ENCODE measurements at places on chromosomes 1 and 21.

DNA sequence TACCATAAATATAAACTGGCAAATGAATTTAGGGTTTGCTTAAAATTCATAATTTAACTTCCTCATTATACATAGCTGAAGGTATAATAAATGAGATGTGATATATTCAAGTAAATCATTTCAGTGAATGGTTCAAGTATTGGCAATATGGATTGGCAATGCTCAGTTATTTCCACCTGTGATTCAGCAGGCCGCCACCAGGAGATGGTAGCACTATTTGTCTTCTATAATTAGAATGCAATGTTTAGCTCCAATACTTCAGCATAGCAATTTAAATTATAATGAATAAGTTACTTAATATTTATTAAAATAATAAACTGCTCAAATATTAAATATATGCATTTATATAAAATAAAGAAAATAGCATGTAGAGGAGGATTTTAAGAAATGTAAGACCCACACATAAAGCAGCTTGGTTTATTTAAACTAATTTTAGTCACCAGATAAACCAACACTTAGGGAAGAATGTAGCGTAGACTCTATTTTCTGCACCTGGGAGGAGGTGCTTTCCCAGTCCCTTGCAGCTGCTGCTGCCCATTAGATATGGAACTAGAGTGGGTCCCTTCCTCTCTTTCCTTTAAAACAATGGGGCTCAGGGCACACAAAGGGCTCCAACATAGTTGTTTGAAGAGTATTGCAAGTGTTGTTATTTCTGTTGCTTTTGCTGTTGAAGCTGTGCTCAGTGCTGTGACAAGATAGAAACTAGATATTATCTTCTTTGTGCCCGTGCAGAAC is 62.1 kb downstream of the PLPPR4 start:
- DNase-seq = no peak

- no peak for DNase-seq
Observed at GRCh38 chr1:115258302-115258866, 79.7 kb downstream of the NGF start.

- DNase-seq = no peak
Observed at GRCh38 chr1:2103266-2103900, 53.2 kb downstream of the PRKCZ start.

DNA sequence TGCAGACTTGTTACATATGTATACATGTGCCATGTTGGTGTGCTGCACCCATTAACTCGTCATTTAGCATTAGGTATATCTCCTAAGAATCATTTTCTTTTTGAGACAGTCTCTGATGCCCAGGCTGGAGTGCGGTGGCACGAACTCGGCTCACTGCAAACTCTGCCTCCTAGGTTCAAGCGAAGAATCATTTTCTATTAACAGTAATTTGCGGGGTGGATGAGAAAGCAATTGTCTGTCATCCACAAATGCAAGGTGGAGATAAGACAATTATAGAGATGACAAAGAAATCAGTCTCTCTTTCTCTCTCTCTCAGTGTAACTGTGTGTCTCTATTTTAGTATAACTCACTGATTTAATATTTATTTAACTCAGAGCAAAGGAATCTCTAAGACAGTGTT is 131.0 kb upstream of the KIAA1614 start:
- DNase-seq = no peak

- no peak for DNase-seq
Observed at GRCh38 chr1:93501399-93501798, 53.5 kb downstream of the FNBP1L start.

DNA sequence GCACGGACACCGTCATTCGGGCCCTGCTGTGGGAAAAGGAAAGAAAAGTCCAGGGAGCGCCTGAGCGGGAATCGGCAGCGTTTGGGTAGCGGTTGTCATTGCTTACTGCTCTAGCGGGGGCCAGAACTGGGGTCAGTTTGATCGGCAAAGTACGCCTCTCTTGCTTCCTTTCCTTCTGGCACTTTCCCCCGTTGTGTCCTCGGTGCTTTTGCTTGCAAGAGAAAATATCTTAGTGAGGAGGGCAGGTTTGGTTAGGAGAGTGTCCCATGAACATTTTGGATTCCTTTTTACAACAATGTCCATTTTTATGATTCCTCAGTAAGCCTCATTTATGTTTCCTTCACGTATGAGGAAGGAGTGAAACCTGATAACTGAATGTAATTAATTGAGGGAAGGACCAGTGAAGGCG is 670 bp downstream of the ST3GAL3 start:
- DNase-seq = no peak

GRCh38 chr21:26179501-26179900 is 8.9 kb upstream of the APP start:
- DNase-seq = no peak

DNA sequence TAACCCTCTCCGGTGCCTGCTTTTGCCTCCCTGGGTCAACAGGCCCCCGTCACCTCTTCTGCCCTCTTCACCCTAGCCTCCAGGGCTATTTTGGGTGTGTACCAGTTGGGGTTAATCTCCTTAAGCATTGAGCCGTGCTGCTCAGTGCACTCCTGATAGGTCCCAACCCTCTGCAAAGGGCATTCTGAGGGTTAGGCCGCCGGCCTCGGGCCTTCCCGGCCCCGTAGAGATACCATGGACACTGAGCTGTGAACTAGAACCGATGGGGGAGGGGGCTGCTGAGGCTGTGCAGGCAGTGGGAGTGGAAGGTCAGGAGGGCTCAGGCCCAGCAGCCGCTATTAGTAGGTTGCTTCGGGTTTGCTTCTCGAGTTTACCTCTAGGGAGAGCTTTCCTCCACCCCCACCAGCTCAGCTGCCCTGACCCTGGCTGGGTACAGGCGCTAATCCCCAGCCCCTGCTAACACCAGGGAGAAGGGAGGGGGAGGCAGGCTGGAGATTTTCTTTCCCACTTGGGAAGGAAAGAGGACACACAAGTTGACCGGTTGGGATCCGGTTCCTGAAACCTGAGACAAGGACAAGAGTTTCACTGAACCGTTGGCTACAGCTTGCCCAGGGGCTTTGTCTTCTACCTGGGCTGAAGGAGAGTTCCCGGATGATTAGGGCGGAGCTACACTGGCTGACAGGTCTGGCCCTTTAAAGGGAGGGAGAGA is 4.8 kb downstream of the LMOD1 start:
- no peak for DNase-seq

GRCh38 chr1:67627336-67627735 is 57.7 kb upstream of the GADD45A start:
- DNase-seq = no peak

GRCh38 chr1:184002071-184002470 is 35.5 kb downstream of the COLGALT2 start:
- DNase-seq = peak; percentile 88

GRCh38 chr1:37506740-37507139 is 7.8 kb downstream of the MEAF6 start:
- no peak for DNase-seq

GRCh38 chr1:215932558-215932957 is 365.5 kb downstream of the KCTD3 start:
- DNase-seq = no peak

GRCh38 chr1:106173101-106173500 is 883.4 kb upstream of the PRMT6 start:
- no peak for DNase-seq

Data from DMS 273 treated with DMSO at 0.1 percent for 48 hours (cell line).